Stimulated activated CD8-positive, alpha-beta memory T cell treated with anti-CD3 and anti-CD28 coated beads, Interleukin-15, amount 100 ng/mL, for 4 hours (primary cell): ENCODE measurements at places on chromosomes 11 and 22.

- no peak for DNase-seq
Measured at GRCh38 chr11:69692422-69692821, 11.4 kb downstream of the FGF19 start.

DNA sequence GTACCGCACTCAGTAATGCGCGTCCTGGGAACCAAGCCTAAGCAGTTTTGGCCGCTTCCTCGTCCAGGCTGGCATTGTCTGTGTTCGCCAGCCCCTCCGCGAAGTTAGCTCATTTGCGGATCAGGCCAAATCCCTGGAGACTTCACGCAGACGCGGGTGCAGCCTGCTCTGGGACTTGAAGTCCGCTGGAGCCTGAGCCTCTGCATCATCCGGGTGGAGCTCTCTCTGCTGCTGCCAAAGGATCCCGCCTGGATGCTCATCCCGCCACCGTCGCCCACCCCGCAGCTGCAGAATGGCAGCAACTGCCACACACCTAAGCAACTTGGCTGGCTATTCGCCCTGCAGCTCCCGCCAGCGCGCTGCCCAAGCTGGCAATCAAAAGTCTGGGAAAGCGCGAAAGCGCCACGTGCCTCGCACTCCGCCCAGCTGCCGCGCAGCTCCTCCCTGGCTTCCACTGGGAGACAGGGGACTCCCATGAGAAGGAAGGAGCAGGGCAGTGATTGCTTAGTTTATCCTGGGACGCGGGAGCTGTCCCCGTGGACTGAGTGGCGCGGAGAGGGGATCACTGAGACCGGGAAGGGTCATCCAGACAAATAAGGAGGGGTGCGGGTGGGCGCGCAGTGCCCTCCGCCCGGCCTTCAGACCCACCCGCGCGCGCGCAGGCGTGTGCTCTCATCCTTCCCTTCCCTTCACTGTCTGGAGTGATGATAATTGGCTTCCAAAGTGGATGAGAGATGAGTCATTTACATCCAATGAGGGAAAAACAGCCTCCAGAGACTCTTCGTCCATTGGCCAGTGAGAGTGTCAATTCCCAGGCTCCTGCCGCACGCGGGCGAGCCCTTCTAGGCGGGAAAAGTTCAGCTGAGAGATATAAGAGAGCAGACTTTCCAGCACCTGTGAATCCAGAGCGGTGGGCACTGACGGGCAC, 23.2 kb upstream of the GLYATL1B start:
- no peak for DNase-seq

GRCh38 chr11:1502954-1503707, 16.6 kb upstream of the MOB2 start:
- DNase-seq, result no peak

DNA sequence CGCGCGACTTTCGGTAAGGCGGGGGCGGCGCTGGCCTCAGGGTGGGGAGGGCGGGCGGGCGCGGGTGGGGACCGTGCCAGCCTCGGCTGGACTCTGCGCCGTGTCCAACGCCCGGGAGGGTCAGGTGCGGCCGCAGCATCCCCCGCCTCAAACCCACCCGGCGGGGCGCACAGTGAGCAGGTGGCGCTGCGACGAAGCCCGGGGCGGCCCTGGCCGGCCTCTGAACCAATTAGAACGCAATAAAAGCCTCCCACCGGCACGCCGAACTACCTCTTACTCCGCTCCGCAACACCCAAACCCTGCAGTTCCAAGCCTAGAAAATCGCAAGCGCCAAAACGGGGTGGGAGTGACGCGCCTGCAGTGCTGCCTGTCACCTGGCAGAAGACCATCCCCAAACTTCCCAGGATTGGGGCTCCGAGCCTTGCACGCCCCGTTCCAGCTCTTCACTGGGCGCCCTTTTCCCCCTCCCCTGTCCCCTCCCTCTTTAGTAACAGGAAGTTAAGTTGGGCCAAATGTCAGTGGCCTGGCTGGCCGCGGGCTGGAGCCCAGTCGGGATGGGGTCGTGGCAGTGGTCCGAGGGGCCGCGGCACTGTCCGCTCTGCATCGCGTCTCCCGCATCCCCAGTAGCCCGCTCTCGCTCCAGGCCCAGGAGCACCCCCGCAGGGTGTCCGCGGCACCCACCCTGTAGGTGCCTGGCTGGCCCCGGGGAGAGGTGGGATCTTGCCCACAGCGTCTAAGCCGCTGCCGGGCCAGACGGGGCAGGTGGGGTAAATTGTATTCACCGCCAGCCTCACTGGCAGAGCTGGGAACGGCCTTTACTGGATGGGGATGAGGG, 541 bp downstream of the MICAL2 start:
- no peak for DNase-seq

DNA sequence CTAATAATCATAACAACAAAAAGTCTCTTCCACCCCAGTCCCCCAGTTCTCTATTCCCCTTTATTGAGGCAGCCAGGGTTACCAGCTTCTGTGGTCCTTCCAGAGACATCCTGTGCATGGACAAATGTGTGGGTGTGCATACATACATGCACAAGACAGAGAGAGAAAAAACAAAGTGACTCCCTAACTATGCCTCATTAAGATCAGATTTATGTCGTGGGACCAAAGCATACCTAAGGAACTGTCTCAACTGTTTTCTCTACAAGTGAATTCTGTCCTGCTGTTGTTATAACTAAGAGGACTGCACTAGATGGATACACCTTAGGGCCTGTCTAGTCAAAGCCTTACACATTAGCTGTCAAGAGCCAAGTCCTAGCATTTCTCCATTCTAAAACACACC, 106.7 kb downstream of the MRTFA start:
- no peak for DNase-seq

- no peak for DNase-seq
Measured at GRCh38 chr11:55172734-55173415, 89.1 kb upstream of the TRIM48 start.

DNA sequence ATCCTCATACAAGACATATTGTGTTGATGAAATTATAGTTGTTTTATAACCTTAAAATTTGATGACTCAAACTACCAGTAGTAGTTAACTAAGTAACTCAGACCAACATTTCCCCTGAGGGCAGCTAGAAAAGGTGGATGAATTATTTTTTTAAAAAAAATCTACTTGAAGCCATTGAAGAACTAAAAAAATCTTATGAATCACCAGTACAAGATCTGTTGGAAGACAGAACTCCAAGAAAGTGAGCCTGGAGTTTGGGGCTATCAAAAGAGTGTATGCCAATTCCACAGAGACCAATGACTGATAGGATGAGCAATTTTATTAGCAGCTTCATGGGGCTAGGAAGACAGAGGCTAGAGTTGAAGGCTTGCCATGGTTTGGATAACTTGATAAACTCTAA, 72.4 kb downstream of the CYP2R1 start:
- DNase-seq, result no peak
